Right cardiac atrium (tissue), 5 donors: ENCODE measurements at places on chromosomes 2 and 18. TPM values are rescaled to one million over a fixed set of nuclear protein-coding genes. Genes with fewer than 3 reads are reported as not detected.

FBXO41 gene
- polyA plus RNA-seq: 1.8 TPM

LONRF2 gene
- 5.0 TPM for polyA plus RNA-seq

IL36RN gene
- polyA plus RNA-seq: not detected

SLC16A14 gene
- 1.6 TPM for polyA plus RNA-seq

RUFY4 gene
- polyA plus RNA-seq: not detected

ABCB11 gene
- polyA plus RNA-seq: 0.07 TPM

CIB4 gene
- polyA plus RNA-seq: not detected
